NCI-H510A (cell line): ENCODE measurements at places on chromosomes 11 and 22.

- no peak for DNase-seq
These were observed 77.5 kb upstream of the CTSC start for GRCh38 chr11:88414981-88415413.

DNA sequence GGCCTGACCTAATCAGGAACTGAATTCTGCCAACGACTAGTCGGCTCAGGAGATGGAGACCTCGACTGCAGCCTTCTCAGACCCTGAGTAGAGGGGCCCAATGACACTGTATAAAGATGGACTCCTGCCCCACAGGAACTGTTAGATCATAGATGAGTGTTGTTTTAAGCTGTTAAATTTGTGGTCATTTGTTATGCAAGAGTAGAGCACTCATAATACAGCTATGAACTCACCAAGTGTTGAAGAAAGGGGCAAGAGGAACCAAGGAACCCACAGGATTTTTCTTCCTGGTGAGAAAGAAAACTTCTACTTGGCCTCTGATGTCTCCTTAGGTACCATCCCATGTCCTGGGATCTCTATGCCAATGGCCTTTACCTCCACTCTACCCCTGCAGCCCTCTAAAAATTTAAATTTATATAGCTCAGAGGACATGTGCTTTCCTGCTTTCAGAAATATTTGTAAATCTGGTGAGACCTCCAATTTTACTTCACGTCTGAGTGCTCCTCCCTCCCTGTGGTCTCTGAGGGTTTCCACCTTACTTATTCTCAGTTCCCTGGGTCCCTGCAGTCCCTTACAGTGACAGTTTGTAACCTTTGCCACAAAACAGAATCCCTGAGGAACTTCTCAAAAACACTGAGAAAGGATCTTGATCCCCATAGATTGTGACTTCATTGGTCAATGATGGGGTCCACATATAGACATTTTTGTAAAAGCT lies 256.3 kb upstream of the ARHGAP20 start:
- no peak for DNase-seq

DNA sequence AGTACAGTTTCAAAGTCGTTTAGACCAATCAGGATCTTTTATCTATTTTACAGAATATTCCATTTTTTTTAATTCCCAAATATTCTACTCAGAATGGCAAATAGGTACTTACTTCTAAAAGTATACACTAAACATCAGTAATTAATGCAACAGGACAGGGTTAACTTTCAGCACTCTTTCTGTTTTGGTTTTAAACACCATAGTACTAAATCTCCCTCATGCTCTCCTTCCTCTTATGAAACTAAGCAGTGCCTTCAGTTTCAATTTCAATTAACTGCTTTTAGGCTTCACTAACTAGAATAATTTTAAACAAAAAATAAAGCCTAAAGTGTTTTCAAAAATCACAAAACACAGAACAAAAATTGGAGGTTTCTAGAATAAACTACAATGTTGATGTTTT lies 57.9 kb downstream of the NOX4 start:
- no peak for DNase-seq

DNA sequence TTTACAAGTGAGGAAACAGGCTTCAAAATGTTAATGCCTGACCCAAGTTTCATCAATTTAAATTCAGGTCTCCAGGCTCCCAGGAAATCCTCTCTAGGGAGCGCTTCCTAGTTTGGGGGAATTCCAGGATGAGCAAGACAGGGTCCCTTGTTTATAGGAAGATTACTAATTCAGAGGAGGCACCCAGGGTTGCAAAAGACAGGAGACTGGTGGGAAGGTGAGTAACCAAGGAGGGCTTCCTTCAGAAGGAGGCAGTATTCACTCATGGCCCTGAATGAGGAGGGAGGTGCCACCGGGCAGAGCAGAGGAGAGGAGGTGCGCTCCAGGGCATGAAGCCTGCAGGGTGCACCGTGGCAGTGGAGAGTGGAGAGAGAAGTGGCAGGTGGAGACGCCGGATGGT lies 1.6 kb downstream of the TMEM132A start:
- no peak for DNase-seq

GRCh38 chr22:42340829-42341383 lies 70.5 kb upstream of the TCF20 start:
- DNase-seq, result no peak

DNA sequence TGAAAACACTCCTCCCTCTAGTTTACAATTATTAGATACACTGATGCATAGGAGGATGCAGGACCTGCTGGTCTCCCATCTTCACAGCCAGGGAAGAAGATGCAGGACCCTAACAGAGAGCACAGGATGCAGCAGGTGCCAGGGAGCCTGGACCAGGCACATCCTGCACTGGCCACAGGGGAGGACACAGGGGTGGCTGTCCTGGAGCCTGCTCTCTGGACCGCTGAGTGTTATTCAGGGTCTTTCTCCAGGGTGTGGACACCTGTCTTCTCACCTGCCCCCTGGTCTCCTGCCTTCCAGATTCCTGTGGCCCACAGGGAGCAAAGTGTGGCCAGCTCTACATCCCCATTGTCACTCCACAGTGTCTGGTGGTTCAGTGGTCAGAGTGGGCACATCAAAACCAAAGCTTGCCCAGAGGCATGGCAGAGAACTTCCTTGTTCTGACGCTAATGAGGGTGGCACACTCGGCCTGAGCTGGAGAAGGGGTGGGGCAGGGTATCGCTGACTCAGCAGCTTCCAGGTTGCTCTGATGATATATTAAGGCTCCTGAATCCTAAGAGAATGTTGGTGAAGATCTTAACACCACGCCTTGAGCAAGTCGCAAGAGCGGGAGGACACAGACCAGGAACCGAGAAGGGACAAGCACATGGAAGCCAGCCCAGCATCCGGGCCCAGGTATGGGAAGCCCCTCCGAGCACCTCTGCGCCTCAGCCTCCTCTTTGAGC lies at the start of gene APOBEC3A:
TSS of gene APOBEC3A (plus strand) at position 564 of the 725 bp plus-strand sequence. CDS start at position 647, 83 bp downstream.
- DNase-seq, result no peak

- DNase-seq, result no peak
These were observed 13.4 kb downstream of the MYO7A start for GRCh38 chr11:77141475-77141874.

DNA sequence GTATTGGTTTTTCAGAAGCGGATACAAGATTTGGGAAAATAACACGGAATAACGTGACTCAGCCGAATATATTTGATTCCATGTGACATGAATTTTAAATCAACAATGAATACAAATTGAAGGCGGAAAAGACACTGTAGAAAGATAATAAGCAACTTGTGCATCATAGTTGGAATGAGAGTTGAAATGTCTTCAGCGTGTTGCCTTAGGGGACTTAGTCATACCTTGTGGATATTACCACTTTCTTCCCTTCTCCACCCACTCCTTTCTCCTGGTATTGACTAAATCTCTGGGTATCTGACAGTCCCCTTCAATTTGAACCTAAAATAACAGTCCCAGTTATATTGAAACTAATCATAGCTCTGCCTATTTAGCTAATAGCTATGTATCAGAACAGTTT lies 2373.1 kb upstream of the RAG2 start:
- DNase-seq, result no peak

DNA sequence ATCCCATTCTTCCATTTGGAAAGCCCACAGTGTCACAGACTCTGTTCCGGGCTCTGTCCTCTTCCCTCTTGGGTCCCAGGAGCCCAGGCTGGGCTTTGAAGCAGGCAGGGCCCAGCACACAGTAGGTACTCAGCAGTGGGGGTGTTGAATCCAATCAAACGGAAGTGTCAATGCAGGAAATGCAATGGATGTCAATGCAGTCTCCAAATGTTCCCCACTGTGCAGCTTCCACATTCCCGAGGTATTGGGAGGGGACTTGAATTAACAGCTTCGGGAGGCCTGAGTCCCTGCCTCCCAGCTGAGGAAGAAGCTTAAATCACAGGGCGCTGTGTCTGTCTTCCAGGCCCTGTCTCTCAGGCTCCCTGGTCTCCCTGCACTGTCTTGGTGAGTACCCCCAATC lies 21.8 kb upstream of the SMIM35 start:
- no peak for DNase-seq

DNA sequence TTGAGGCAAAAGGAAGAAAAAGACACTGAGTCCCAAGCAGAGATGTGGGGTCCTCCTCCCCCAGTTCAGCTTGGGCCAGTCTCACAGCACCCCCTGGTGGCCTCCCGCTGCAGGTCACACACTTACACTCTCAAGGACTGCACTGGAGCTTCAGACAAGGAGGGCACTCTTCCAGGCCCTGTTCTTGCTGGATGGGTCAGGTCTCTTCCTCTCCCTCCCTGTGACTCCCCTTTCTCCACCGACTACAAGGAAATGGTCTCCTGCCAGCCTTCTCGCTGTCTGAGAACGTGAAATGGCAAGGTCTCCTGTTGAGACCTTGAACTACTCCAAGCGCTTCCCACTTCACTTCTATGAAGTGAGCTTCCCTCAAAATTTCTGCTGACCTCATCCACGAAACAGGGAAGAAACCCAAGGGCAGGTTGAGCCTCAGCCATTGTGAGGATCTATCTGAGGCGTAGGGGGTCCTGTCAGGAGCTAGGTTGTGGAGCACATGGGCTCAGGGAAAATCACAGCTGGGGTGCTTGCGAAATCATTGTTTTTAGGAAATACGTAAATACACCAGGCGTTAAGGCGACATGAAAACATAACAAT lies 11.2 kb upstream of the IGLL1 start:
- DNase-seq, result no peak

DNA sequence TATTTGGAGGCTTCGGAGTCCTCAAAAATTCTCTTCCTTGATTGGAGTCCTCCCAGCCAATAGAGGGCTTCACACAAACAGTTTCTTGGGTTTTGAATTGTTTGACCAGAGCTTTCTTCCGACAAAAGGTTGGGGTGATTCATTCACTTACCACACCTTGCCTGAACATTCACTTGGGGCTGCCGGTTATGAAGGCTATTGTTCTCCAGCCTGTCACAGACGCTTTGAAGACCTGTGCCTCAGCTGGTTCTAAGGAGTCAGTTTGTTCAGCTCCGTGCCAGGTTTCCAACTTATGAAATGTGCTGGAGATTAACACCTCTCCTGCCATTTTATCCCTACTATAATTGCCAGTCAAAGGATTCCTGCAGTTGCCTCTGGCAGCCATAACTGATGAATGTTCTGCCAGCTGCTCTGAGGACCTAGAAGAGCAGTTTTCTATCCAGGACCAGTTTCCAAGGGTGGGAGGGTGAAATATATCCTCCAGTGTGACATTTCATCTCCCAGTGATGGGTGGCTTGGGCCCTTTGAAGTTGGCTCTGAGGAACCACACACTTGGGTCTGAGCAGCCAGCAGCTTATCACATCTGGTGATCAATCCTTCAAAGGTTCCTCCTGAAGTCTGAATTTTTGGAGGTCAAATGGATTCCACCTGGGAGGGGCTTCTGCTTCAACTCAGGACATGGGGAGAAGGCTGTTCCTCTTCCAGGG lies 31.4 kb downstream of the LIMK2 start:
- DNase-seq, result no peak

DNA sequence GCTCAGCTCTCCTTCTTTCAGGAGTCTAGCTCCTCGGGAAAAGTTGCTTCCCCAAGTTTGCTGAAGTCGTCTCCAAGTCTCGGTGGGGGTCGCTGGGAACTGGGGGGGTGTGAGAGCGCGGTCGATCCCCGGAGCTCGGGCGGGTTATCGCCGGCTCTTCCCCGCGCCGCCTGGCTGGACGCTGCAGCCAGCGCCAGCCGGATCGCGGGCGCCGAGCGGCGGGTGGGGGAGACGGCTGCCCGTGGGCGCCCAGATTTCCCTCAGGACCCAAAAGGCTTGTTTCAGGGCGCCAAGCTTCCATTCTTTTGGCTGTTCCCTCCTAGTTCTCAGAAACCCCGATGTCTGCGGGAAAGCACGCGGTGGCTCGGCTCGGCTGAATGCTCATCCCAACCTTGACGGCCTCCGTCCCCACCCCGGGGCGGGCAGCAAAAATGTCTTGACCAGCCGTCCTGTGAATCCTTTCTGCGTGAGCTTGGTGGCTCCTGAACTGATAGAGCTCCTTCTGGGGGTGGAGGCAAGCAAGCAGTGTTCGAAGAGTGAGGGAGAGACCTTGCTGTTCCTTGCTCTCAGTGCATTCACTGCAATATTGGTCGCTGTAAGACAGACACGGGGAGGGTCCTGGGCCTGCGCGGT lies 1.7 kb downstream of the ZBTB16 start:
- DNase-seq, result no peak

- DNase-seq, result no peak
These were observed 4.6 kb downstream of the PATZ1 start for GRCh38 chr22:31341386-31342088.

GRCh38 chr11:86247608-86248007 lies 3.1 kb downstream of the EED start:
- DNase-seq, result no peak

- DNase-seq, result no peak
These were observed 19.7 kb upstream of the GLYATL1 start for GRCh38 chr11:58919561-58919960.

- DNase-seq, result no peak
These were observed 13.2 kb downstream of the SLC25A18 start for GRCh38 chr22:17576470-17576869.

DNA sequence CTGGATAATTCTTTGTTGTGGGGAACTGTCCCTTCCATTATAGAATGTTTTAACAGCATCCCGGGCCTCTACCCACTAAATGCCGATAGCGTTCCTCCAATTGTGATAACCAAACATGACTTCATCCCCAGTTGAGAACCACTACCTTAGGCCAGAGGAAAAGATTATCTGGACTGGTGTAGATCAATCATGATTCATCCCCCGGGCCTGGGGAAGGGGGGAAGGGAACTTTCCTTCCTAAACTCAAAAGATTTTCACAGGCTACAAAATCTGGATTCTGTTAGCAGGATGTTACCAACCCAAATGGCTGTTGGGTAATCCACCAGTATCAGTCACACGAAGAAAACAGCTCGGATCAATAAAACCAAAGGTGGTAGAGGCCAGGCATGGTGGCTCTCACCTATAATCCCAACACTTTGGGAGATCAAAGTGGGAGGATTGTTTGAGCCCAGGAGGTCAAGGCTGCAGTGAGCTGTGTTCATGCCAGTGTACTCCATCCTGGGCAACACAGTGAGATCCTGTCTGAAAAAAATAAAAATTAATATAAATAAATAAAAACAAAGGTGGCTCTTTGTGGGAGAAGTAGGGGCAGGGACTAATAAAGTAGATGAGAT lies 10.1 kb downstream of the CTR9 start:
- DNase-seq, result no peak

- DNase-seq, result no peak
These were observed 49.6 kb downstream of the NUP98 start for GRCh38 chr11:3747704-3748103.

DNA sequence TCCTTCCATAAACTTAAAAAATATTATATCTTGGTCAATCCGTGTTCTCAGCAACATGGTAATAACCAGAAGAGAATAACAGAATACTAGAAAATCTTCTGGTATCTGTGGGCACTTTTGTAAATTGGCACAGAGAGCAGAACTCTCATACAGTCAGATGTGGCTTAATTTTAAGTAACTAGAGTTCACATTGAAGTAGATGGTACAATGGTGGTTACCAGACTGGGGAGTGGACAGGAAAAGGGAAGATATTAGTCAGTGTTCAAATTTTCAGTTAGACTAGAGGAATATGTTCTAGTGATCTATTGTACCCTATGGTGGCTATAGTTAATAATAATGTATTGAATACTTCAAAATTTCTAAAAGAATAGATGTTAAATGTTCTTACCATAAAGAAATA lies 6.9 kb downstream of the OR52H1 start:
- DNase-seq, result no peak

- DNase-seq, result no peak
These were observed 12.2 kb downstream of the LSP1 start for GRCh38 chr11:1864831-1865665.
